ENCODE measurements at places on chromosomes 2 and 18. TPM values are rescaled to one million over a fixed set of nuclear protein-coding genes. Genes with fewer than 3 reads are reported as not detected.

UNC80 gene
- not detected for total RNA-seq

COLEC12 gene
- total RNA-seq, result not detected

SLC19A3 gene
- not detected for total RNA-seq

FN1 gene
- total RNA-seq, result 0.41 TPM

CYS1 gene
- not detected for total RNA-seq

ATOH8 gene
- not detected for total RNA-seq

TEKT4 gene
- not detected for total RNA-seq

PLCD4 gene
- total RNA-seq, result 0.77 TPM

METTL21A gene
- 10.8 TPM for total RNA-seq

PSD4 gene
- 96.5 TPM for total RNA-seq

C1QL2 gene
- not detected for total RNA-seq

SRD5A2 gene
- not detected for total RNA-seq

GKN2 gene
- not detected for total RNA-seq

FRZB gene
- total RNA-seq, result not detected

CCDC85A gene
- not detected for total RNA-seq

SKOR2 gene
- not detected for total RNA-seq

USP14 gene
- 56.2 TPM for total RNA-seq

PER2 gene
- 33.8 TPM for total RNA-seq

AFF3 gene
- total RNA-seq, result 15.7 TPM

FASTKD1 gene
- 6.3 TPM for total RNA-seq

SLC4A3 gene
- 0.16 TPM for total RNA-seq

EML4 gene
- 219 TPM for total RNA-seq

REG1B gene
- not detected for total RNA-seq

SYT4 gene
- not detected for total RNA-seq

RFX8 gene
- 0.67 TPM for total RNA-seq

CDH2 gene
- total RNA-seq, result not detected

CYP27C1 gene
- not detected for total RNA-seq
